Cortex of kidney (tissue), 1 donor: ENCODE measurements at places on chromosomes 7 and 10.

DNA sequence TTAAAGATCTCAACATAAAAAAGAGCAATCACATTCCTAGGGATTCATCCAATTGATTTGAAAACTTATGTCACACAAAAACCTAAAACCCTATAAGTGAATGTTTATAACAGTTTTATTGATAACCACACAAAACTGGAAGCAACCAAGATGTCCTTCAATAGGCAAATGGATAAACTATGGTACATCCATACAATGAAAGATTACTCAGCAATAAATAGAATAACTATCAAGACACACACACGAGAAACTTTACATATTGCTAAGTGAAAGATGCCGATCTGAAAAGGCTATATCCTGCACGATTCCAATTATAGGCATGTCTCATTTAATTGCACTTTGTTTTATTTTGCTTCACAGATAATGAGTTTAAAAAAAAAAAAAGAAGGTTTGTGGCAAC is 83.3 kb downstream of the ATE1 start:
- no peak for DNase-seq

- no peak for DNase-seq
These were observed 71.9 kb upstream of the AMPH start for GRCh38 chr7:38703093-38703492.

DNA sequence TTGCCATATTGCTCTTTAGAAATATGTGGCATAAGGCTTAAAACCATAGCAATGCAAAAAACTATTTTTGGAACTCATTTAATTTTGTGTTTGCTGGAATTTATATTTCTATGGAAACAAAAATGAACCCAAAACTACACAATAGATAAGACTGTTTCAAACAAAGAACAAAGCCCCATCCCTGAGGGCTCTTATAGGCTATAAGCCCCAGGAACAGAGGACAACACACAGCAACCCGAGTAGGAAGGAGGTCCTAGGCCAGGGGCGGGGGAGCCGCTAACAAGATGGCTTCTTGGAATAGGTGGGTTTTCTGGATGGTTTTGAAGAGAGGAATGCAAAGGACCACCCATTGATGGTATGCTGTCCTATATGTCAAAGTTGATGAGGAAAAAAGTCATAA is 8.6 kb downstream of the COL28A1 start:
- no peak for DNase-seq

DNA sequence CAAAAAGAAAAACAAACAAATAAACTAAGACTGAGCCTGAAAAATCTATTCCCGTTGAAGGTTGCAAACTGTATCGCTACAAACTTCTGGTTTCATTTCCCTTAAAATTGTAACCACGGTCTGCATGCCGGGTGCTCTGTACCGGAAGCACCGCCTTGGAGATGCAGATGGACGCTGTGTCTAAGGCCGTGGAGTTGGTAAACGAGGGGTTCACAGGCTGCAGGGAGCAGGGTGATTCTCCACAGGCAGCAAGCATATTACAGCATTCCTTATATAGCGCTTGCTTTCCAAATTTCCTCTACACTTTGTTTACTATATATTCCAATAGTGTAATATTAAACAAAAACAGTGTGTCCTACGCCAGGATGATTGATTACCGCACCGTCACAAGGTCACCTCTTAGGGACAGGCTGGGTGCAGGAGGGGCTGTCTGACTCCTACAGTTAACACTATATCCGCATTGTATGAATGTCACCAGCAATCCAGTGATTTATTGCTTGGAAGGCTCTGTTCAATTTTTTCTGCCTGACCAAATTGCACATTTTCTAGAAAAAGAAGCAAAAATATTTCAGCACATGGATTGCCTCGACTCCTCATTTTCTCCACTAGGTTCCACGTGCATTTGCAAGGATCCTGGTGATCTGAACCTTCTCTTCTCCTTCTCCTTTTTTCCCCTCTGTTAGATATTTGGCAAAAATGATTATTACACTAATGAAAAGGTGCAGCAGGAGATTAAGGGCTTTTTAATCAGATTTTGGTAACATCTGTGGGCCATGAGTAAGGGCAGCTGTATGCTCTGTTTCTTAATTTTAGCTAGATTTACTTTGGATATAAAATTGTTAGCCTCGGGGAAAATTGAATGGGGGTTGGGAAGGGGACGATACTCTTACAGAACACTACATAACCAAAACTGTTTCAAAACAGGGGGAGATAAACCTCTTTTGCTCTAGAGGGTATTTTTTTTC is 325.8 kb upstream of the MGMT start:
- DNase-seq, result no peak

DNA sequence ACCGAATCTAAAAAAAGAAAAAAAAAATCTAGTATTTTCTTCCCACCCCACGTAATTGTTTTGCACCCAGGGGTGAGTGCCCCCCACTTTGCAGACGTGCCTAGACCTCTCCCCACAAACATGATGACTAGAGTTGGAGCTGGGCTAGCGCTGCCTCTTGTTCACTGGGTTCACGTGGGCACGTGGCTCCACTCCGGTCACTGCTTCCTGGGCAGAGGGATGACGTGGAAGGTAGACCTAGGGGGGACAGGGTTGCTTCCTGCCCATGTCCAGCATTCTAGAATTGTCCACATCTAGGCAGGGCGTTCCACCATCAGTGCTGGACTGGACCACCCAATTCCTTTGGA is 861 bp upstream of the LIMK1 start:
- DNase-seq, result no peak

- DNase-seq, result no peak
These were observed 62.4 kb downstream of the HIBADH start for GRCh38 chr7:27600247-27600646.

GRCh38 chr7:87517136-87517815 is 41.8 kb upstream of the ABCB4 start:
- DNase-seq, result no peak

GRCh38 chr7:80134115-80134535 is 506 bp upstream of the GNAI1 start:
- no peak for DNase-seq

DNA sequence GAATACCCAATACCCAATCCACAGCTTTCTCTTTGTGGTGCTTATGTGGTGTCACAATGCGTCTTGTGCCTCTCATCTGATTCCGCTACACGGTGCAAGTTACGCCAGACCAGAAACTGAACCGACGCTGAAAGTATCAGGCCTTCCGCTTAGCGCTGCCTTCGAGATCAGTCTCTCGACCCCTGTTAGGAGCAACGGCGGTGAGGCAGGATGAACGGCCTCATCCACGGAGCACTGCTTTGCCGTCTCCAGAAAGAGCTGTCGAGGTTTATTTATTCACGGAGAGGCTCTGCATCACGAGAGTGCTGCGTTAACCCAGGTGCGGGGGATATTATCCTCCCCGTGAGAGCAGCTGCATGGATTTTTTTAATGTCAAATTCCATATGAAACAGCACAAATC is 464.3 kb downstream of the DNAJB6 start:
- no peak for DNase-seq

- no peak for DNase-seq
These were observed 6.9 kb downstream of the STN1 start for GRCh38 chr10:103911021-103911459.

DNA sequence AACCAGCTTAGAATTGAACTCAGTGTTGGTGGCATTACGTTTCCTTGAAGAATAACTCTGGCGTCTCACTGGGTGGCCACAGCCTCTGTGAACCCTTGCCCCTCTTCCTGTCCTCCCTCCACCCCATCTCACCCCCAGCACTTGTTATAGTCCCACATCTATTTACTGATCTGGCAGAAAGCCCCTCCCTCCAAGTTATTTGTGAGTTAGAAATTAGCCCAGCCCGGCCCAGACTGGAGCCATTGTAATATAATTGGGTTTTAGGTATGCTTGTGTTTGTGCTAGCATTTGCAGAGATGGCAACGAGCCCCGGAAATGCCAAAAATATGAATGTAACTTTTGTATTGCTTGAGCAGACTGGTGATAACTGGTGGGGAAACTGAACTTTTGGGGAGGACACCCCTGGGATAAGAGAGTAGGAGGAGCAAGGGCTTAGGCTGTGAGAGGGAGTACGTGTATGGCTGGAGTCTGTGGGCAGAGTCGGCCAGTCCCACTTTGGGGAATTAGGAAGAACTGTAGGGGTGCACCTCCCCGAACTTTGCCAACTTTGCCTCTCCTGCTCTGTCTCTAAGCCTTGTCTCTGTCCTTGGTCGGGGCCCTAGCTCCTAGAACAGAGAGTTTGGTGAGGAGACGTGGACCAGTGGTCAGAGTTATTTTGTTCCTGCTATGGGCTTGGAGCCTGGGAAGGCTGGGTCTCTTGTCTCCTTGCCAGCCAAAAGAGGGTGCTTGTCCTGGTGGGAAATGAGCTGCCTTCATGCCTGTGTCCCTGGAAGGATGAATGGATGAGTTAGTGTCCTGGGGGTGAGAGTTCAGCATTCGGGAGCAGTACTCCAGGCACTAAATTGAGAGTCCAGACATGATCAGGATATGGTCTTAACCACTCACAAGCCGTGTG is 19.3 kb upstream of the TRIM8 start:
- no peak for DNase-seq

DNA sequence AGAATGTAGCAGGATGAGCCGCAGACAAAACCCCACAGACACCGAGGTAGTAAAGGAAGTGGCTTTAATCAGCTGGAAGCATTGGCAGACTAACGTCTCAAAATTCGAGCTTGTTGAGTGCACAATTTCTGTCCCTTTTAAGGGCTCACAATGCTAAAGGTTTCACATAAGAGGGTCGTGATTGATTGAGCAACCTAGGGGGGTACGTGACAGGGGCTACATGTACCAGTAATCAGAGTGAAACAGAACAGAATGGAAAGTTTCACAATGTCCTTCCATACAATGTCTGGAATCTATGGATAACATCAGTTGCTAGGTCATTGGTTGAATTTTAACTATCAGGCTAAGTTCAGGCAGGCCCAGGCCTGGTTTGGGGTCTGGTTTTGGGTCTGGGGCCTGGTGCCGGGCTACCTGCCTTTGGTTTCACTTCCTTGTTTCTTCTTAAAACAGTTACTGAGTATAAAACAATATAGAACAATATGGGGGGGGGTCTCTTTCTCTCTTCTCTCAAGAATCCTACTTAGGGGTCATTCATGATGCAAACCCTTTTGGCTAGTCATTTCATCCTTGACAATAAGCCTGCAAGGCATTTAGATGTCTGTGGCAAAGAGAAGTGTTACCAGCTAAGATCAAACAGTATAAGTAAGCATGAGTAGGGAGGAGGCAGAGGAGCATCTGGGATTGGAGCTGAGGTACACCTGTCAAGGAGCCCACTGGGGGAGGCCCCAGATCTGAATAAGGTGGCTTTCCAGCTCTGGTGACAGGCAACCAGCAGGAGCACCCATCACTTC is 364.1 kb downstream of the TNS3 start:
- DNase-seq, result no peak
